ENCODE measurements at places on chromosomes 12 and 14. TPM values are rescaled to one million over a fixed set of nuclear protein-coding genes. Genes with fewer than 3 reads are reported as not detected.

The DAO gene
- total RNA-seq = not detected

The KRT6C gene
- not detected for total RNA-seq

The SYCP3 gene
- not detected for total RNA-seq

The ZNF605 gene
- 10.8 TPM for total RNA-seq

The GPR65 gene
- not detected for total RNA-seq

DNA sequence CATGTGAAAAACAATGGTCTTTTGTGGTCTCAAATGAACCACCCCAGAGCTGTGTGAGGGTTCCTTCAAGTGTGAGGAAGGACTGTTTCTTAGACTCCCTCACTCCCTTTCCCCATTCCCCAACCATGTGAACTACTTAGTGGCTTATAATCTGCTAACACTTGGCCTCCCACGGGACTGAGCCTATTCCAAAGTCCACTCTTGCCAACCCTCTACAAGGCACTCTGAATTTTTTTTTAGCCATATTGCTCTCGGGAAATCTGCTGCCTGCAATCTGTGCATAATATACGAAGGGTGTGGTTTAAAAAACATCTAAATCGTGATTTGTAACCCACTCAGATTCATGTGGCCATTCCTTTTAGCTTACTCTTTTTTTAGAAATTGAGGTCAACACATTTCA is 2.6 kb downstream of the SVOP start:
- no peak overlapping the region for H3K4me3 ChIP-seq
- H3K27me3 ChIP-seq = peaks cover 7% of the 10 kb centered on the region
- H3K4me1 ChIP-seq = no peaks in the 10 kb centered on the region

- H3K4me1 ChIP-seq = peaks cover 20% of the 10 kb centered on the region
- DNase-seq = no peak
- H3K4me3 ChIP-seq = no peak overlapping the region
Measured at GRCh38 chr12:50325890-50326391, 42.6 kb upstream of the LIMA1 start.

DNA sequence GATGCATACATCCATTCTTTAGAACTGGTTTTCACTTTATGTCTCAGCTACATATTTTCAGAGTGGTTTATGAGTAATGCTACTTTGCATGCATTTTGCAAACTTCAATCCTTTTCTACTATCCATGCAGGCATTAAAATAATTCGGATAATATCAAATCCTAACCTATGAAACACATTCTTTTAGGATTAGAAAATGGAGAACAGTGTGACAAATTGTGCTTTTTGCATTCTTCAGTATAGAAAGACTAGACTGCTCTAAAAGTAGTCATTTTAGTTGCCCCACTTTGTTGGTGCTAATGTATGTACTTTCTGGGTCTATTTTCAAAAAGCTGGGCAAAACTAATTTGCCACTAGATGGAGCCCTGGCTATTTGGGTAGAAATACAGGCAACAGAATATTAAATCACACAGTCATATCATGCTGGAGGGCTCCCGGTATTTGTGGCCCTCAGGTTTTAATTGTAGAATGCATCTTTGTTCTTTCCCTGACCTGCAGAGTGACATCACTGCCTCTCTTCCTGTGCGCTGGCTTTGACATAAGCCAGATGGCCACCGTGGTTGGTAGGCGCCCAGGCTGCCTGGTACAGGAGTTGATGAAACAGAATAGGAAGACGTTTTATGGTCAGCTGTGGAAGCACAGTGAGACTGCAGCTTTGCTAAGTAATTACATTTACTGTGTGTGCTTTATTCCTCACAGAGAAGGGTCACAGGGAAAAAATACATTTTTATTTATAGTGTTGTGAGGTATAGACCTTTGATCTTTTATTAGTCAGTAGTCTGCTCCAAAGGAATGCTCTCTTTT is 28.1 kb downstream of the MSRB3 start:
- peaks cover 12% of the 10 kb centered on the region for H3K36me3 ChIP-seq
- peaks cover 95% of the 10 kb centered on the region for H3K4me1 ChIP-seq
- peak overlapping the region; percentile 83 for H3K27ac ChIP-seq
- peak overlapping the region; percentile 49 for H3K4me3 ChIP-seq

DNA sequence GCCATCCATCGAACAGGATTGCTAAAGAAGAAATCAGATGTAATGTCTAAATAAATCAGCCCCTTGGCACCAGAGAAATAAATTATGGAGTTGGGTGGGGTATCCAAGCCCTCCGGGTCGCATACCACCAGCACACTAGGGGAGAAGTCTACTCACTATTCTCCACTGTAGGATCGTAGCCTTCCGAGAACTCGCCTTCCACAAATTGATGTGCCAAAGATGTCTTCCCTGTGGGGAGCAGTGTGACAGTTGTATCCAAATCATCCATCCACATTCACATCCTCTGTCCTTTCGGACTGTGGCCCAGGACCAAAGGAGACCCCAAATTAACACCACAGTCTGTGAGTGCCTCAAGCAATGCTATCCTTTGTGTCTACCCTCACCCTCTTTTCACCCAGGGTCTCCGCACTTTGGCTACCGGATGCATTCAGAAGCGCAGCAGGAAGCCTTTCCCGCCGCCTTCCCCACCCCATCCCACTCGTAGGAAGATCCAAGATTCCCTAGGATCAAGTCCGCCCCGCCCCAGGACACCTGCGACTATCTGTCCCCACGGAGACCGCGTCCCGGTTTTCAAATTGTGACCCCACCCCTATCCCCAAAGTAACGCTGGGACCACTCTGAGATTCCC is 786 bp downstream of the RHEBL1 start:
- peak overlapping the region; percentile 92 for H3K27ac ChIP-seq
- H3K4me3 ChIP-seq = peak overlapping the region; percentile 99
- H3K4me1 ChIP-seq = peaks cover 22% of the 10 kb centered on the region

DNA sequence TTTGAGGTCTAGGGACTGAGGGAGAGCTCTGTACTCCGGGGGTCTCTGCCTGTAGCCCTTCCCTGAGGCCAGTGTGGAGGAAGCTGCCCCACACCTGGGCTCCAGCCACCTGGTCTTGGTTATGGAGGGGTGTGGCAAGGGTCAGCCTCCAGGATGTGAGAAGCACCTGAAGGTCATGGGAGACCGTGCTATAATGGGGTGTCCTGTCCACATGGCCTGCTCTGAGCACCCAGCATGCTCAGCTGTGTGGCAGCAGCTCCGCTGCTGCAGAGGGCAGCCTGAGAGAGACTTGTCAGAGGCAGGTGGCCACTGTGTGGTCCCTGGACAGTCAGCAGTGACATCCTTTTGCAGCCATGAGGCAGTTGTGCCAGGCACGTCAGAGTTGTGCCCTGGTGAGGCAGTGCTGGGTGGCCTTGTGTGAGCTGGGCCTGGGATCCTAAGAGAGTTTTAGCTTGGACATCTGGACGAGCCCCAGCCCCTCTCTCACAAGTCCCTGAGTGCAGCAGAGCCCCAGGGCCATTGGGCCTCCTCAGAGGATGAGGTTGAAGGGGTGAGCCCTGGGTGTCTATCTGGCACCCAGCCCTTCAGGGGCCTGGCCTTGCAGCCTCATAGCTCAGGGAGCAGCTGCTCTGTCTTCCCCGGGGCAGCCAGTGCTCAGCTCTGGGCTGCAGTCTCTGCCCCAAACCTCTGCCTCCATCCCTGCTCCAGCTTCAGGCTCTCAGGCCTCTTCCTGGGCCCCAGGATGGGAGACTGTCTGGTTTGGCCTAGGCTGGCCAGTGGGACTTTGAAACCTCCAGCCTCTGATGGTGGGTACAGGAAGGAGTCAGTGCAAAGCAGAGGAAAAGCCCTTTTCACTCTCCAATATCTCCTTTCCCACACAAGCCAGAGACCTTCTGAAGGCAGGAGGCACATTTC is 7.4 kb upstream of the ATG101 start:
- H3K4me3 ChIP-seq = no peak overlapping the region
- peaks cover 38% of the 10 kb centered on the region for H3K4me1 ChIP-seq
- H3K36me3 ChIP-seq = no peaks in the 10 kb centered on the region
- DNase-seq = no peak
- peak overlapping the region; percentile 66 for H3K27ac ChIP-seq
- peaks cover 49% of the 10 kb centered on the region for H3K27me3 ChIP-seq

DNA sequence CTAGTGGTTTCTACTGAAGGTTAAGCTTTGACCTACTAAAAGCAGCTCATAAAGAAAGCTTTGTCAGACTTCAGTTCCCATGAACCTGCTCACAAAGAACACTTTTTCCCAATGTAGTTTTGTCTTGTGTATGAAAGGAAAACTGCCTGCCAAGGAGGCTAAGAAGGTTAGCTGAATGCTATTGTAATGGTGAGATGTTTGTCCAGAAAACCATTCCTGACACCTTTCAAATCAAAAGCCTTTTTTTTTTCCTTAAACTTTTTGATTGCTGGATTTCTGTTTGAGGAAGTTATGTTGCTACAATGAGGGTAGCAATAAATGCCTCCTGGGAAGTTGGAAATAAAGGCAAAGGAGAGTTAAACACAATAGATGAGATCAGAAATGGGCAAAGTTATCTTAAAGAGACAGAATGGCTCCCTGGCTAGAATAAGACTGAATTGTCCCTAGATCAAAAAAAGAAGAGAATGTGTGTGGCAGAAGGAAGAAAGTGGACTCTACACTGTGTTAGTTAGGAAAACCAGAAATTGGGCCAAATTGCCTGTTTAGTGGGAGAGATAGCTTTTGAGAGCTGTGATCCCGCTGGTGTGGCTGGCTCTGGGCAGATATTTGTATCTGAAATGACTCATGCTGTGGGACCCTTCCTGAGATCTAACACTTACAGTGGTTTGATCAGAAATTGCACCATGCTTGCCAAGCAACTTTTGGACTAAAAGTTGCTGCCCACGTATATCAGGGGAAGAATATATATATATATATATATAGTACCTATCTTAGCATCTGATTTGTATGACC is 27.5 kb downstream of the TECPR2 start:
- no peak overlapping the region for H3K4me3 ChIP-seq
- H3K27me3 ChIP-seq = no peaks in the 10 kb centered on the region
- H3K4me1 ChIP-seq = peaks cover 33% of the 10 kb centered on the region
- no peak for DNase-seq
- H3K27ac ChIP-seq = peak overlapping the region; percentile 27

GRCh38 chr14:31090883-31091764 is 64.9 kb upstream of the STRN3 start:
- 0 out of 2 replicates have a peak overlapping the region, but pooled peaks have one; percentile 27 for H3K4me3 ChIP-seq
- H3K27me3 ChIP-seq = peaks cover 5% of the 10 kb centered on the region
- peak; percentile 90 for DNase-seq
- H3K27ac ChIP-seq = peak overlapping the region; percentile 96
- peaks cover 22% of the 10 kb centered on the region for H3K4me1 ChIP-seq

DNA sequence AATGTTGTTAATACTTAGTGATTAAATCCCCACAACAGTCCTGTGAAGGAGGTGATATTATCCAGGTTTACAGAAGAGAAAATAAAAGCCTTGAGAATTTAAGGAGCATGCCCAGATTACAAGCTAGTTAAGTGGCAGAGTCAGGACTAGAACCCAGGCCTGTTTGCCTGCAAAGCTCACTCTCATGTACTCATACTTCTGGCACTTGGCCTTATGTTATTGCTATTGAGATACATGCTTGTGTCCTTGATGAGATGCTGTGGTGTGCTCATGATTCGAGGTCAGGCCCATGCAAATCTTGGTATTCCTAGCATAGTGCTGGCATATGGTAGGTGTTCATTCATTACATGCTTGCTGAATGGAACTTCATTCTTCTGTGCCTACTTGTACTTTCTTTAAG is 7.6 kb upstream of the EID3 start:
- no peak for DNase-seq
- peak overlapping the region; percentile 48 for H3K4me3 ChIP-seq
- peaks cover 81% of the 10 kb centered on the region for H3K36me3 ChIP-seq
- H3K27me3 ChIP-seq = peaks cover 57% of the 10 kb centered on the region
- peaks cover 92% of the 10 kb centered on the region for H3K4me1 ChIP-seq

GRCh38 chr14:90536092-90536491 is 139.3 kb downstream of the CALM1 start:
- no peaks in the 10 kb centered on the region for H3K36me3 ChIP-seq
- peaks cover 5% of the 10 kb centered on the region for H3K27me3 ChIP-seq
- peaks cover 8% of the 10 kb centered on the region for H3K4me1 ChIP-seq
- H3K4me3 ChIP-seq = no peak overlapping the region

GRCh38 chr12:113934946-113935345 is 31.2 kb downstream of the RBM19 start:
- H3K4me1 ChIP-seq = peaks cover 7% of the 10 kb centered on the region
- no peak overlapping the region for H3K4me3 ChIP-seq
- H3K36me3 ChIP-seq = peaks cover 10% of the 10 kb centered on the region
- H3K27ac ChIP-seq = no peak overlapping the region

DNA sequence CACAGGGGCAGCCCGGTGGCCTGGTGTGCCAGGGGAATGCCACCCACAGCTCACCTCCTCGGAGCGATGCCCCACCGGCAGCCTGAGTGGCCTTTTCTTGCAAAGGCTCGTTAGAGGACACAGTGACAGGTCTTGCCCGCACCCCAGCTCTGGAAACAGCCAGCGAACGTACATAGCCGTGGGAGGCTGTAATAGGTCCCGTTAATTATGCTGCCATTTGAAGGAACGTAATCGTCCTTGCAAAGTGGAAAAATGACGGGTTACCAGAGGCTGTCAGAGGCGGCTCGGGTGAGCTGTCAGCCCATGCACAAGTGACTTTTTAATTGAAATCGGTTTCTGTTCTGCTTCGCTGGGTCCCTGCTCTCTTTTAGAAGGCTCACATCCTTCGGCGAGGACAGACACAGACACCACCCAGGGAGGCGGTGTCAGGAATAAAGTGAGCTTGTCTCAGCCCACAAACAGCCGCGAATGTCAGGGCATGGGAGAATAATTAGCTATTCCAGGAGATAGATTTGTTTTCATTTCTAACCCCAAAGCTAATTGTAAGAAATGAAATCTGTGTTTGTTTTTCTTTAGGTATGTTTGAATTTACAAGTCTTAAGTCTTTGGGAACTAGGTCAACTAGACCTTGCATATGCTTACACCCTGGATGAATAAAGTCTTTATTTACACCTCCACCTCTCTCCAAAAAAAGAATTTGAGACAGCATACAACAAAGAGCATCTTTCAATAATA is 77.2 kb upstream of the RFLNA start:
- H3K27me3 ChIP-seq = peaks cover 31% of the 10 kb centered on the region
- H3K4me1 ChIP-seq = no peaks in the 10 kb centered on the region
- no peak overlapping the region for H3K27ac ChIP-seq
- peak overlapping the region; percentile 55 for H3K4me3 ChIP-seq

DNA sequence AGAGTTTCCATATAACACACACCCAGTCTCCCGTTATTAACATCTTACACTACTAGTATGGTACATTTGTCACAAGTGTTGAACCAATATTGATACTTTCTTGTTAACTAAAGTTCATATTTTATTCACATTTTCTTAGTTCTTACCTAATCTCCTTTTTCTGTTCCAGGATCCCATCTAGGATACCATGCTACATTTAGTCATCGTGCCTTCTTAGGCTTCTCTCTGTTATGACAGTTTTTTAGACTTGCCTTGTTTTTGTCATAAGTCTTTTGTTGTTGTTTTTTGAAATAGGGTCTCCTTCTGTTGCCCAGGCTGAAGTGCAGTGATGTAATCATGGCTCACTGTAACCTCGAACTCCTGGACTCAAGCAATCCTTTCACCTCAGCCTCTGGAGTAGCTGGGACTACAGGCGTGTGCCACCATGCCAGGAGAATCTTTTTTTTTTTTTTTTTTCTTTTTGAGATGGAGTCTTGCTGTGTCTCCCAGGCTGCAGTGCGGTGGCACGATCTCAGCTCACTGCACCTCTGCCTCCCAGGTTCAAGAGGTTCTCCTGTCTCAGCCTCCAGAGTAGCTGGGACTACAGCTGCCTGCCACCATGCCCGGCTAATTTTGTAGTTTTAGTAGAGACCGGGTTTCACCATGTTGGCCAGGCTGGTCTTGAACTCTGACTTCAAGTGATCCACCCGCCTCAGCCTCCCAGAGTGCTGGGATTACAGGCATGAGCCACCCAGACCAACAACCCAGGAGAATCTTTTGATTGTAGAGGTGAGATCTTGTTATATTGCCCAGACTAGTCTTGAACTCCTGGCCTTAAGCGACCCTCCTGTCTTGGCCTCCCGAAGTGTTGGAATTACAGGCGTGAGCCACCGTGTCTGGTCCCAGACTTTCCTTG is 59.1 kb upstream of the HECTD1 start:
- DNase-seq = no peak
- no peak overlapping the region for H3K4me3 ChIP-seq
- H3K36me3 ChIP-seq = no peaks in the 10 kb centered on the region
